NCI-H1048 (cell line): ENCODE measurements at places on chromosomes 1 and 21.

DNA sequence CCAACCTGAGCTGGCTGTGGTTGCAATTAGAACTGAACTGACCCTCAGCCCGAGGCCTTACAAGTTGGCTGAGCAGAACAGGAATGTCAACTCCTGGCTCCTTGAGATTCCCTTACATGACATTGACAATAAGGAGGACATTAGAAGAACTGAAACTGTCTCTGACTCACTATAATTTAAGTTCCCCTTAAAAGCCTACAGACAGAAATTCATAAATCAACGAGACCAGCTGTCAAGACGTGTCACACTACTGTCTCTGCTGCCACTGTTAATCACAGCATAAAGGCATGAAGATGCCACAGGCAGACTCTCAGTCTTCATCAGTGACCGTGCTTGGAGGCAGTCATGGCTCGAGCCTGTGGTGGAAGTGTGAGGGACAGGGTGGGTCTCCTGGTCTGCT, 168.8 kb downstream of the GABPA start:
- DNase-seq: no peak

GRCh38 chr1:230105754-230106625, 39.0 kb downstream of the GALNT2 start:
- no peak for DNase-seq

DNA sequence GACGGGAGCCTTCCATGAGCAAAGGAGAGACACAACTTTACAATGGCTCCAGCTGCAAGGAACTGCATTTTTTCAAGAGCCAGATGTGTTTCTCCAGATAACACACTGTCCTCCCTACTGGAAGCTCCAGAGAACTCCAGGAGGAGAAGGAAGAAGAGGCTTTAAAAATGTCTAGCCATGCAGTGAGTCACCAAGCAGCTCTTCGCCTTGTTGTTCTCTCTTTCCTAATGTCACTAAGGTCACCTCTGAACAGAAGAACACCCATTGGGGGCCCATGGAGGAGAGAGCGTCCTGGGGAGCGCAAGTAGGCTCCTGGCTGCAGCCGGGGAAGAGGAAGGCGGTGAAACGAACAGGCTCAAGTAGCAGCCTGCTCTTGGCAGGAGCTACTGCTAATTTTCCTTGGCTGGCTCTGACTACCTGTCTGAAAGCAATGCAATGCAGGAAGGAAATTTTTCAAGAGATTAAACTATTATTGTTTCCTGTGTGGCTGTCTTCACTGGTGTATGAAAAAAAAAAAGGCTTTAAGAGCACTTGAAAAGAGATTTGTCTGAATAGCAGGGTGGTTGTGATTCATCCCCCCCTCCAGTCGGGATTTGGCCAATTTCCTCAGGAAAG, 321.9 kb downstream of the SETD4 start:
- DNase-seq: no peak

- no peak for DNase-seq
These were observed 17.0 kb downstream of the MFN2 start for GRCh38 chr1:11997081-11997850.

DNA sequence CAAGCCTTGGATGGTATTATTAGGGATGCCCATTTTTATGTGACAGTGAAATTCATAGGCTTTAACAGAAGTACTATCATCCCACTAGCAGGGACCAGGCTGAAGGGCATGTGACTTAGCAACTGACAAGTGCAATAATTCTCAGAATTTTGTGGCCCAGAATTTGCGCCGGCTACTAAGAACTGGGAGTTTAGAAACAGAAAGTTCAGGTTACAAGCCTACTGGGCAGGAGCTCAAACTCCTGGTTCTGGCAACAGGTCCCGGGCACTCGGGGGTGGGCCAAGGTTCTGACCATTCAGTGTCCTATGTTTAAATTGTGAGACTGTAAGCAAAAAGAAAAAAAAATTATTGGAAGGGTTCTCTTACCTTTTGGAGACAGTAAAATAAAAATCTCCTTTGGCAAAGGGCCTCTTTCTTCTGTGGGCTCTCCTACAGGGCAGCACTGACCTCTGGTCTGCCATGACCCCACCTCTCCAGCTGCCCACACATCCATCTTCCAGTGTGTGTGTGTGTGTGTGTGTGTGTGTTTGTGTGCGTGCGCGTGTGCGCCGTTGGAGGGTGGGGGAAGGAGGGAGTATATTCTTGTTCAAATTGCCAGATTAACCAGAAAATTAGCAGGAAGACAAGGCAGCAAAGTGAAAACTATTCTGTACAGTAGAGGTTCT, 26.1 kb downstream of the IRF2BP2 start:
- DNase-seq: no peak

DNA sequence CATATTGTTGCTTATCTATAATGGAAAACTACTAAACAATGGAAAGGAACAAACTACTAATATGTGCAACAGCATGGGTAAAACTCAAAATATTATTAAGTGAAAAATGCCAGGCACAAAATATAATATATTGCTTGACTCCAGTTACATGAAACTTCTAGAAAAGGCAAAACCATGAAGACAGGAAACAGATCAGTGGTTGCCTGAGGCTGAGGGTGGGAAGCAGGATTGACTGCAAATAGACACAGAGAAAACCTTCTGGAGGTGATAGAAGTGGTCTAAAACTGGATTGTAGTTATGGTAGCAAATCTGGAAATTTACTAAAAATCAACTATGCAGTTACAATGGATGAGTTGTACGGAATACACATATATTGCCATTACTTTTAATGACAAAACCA, 29.5 kb upstream of the SLC44A3 start:
- no peak for DNase-seq

DNA sequence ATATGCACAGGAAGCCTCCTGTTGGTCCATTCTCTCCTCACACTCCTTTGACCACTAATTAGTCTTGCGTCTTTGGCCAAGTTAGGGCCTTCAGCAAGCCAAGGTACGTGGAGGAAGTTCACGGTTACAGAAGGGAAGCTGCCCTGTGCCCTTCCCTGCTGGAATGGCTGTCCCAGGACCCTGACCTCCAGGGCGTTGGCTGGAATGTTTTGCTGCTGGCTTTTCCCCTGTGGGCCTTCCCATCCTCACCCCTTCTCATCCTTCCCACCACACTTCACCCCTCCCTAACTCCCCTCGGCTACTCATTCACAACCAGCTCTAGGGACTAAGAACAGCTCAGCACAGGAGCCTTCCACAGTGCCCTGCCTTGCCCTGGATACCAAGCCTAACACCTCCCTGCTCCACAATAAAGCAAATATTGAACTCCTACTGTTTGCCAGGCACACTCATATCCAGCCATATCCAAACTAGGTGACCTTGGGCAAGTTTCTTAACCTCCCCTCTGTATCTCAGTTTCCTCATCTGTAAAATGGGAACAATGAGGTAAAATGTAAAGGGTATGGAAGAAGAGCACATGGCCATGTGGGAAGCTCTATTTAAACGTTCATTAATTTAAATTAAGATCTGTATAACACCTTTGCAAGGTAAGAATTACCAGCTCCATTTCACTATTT, 8.8 kb upstream of the CDCP2 start:
- no peak for DNase-seq

GRCh38 chr1:114764689-114765088, 6.9 kb upstream of the CSDE1 start:
- DNase-seq: no peak

GRCh38 chr21:41133874-41134522, 34.0 kb upstream of the BACE2 start:
- no peak for DNase-seq

- DNase-seq: no peak
These were observed 99.9 kb downstream of the ZSCAN20 start for GRCh38 chr1:33572387-33572786.

GRCh38 chr1:192604979-192605620, 29.5 kb downstream of the RGS1 start:
- DNase-seq: no peak

DNA sequence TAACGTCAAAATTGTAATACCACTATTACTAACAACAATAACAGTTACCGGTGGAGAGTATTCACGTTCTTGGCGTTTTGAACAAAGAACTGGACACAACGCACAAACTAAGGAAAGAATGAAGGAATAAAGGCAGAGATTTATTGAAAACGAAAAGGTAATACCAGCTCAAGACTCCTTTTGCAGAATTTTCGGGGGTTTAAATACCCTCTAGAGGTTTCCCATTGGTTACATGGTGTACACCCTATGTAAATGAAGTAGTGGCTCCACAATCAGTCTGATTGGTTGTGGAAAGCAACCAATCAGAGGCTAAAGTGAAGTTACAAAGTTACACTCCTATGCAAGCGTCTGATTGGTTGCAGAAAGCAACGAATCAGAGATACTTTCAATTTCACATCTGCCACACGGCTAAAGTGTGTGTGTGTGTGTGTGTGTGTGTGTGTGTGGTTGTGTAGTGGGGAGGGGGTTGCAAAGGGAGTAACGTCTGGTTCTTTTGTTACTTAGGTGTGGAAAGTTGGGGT, 1.1 kb upstream of the GTF2B start:
- DNase-seq: no peak

- no peak for DNase-seq
These were observed 35.6 kb downstream of the HSPG2 start for GRCh38 chr1:21901473-21901847.

DNA sequence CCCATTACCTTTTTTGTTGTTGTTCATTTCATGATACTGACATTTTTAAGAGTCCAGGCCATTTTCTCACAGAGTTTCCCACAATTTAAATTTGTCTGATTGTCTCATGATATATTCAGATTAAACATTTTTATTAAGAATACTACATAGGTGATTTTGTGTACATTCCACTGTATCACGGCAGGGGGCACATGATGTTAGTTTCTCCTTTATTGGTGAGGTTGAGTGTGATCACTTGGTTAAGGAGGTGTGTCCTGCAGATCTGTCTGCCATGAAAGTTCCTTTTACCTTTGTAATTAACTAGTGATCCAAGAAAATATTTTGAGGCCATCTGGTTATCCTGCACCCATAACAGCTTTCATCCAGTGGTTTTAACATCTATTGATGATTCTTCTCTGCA, 11.8 kb downstream of the RTCA start:
- DNase-seq: no peak

DNA sequence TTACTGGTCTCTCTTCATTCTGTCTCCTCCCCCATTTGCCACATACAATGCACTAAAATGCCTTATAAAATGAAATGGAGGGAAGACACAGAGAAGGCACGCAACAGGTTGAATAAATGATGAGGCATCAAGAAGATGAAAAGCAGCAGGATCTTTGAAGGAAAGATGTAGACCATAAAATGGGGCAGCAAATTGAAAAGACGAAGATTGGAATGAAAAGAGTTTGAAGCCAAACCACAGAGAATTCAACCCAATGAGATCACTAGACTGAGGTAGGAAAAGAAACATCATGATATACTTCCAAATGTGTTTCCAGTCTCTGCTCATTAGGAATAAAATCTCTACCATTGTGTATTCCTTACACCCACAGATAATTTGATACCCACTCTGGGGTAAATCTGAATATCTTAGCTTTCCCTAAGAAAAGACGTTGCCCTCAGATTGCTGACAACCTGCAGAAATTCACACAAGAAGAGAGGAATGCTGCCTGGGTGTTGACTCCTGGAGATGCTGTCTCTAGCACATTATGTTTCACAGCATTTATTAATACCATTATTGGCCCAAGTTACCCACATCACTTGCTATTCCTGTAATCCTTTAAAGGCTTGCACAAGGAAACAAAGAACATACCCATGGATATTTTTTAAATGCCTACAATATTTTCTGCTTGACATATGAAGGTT, 230.9 kb downstream of the LTN1 start:
- DNase-seq: no peak

DNA sequence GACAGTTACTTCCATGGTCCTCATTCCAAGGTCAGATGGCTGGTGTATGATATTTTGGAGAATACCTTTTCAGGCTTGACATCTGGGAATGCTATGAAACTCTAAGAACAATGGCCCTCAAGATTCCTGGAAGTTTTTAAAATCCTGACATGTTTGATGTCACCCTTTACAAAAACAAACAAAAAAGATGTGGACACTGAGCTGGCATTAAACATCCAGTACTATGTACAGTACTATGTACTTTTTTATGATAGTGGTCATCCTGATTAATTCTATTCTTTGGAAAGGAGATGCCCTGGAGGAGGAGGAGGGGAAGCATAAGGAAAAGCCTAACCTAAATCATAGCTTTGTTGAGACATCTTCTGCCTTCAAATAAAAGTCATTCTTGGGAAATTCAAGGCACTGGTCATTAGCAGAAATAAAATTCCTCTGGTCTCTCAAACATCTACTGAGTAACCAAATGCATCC, 235.4 kb downstream of the HMCN1 start:
- DNase-seq: no peak

DNA sequence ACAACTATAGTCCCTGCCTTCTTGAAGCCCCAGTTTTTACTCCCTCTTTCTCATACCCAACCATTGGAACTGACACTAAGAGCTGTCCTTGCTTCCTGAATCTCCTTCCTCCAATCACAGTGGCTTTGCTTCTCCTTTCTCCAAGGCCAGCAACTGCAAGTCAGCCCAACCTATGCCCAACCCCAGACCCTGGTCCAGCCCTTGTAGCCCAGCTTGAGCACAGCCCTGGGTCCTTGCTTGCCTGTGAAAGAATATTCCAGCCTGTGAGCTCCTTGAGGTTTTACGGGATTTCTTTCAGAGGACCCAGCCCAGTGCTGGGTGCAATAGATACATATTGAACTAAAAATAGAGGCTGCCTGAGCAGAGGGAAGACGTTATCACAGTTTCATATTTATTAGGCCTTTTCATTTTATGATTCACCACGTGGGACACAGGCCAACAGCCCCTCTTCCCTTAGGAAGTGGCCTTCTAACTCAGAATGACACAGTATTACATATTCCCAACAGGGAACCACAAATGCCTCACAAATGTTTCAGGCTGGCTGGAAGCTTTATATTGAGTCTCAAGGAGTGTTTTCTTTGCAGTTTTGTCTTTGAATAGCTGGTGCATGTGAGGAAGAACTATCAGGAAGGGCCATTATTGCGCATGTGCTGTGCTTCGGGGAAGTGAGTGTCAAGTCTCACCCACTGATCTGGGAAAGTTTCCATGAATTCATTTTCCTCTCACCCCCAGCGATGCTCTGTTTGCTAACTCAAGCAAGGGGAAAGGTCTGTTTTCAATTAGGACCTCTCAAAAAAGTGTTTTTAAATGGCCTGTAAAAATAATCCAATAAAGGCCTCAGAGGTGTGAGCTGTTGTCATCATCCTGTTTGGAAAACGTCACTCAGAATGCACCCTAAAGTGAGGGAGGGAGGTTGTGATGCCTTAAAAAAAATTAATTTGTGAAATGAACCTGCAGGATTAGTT, 92.3 kb upstream of the NFIA start:
- no peak for DNase-seq

GRCh38 chr1:119782631-119783325, 14.1 kb upstream of the HMGCS2 start:
- no peak for DNase-seq

DNA sequence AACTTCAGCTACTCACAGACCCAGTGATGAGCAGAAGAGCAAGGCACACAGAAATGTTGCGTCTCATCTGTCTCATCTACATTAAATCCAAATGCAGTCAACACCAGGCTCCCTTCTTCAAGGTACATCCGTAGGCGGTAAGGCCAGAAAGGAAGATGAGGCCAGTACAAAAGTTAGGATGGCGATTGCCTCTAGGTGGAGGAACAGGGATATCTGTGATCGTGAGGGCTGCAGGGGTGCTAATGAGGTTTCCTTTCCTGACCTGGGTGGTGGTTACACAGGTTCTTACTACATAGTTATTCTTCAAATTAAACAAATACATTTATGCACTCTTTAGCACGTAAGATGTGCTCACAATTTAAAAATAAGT, 1.4 kb upstream of the MYBPH start:
- DNase-seq: no peak
